ENCODE measurements at places on chromosomes 5 and 9.

DNA sequence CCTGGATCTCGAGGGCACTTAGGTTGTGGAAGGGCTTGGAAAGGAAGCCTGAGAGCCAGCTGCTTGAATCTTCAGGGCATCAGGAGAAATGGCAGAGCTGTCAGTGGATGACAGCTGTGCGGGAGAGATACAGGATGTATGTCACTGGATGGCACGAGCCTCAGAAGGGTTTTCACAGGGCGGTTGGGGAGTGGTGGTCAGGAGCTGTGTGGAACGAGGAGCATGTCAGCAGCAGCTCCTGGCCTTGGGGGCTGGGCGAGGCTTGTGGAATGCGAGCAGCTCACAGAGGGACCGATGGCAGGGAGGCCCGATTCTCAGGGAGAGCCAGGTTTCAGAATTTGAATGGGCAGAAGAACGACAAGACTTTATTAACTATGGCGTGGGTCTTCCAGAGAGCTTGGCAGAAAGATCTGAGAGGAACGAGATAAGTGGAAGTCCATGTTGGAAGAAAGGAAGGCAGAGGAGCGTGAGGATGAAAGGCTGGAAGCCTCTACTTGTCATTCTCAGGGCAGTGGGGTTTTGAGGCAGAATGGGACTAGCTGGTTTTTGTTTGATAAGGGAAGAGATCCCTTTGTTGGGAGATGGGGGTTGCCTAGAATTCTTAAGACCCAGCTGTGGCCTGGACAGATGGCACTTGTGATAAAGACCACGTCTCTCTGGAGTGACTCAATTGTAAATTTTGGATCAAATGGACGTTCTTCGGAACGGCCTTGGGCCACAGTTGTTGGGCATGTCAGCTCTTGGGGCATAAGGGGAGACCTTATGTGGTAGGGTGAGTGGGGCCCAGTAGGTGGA lies 60.3 kb downstream of the SNX30 start:
- no peak for DNase-seq

DNA sequence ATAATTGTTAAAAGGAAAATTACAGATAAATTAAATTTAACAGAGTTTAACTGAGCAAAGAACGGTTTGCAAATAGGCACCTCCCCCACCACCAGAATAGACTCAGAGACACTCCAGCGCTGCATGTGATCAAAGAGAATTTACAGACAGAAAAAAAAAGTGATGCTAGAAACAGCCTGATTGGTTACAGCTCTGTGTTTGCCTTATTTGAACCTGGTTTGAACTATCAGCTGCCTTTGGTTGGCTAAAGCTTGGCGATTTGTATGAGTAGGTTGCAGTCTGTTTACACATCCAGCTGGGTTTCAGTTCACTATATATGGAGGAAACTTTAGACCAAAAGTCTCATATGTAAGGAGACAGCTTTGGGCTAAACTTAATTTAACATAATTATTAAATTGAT lies 249.1 kb downstream of the ENC1 start:
- DNase-seq: no peak

DNA sequence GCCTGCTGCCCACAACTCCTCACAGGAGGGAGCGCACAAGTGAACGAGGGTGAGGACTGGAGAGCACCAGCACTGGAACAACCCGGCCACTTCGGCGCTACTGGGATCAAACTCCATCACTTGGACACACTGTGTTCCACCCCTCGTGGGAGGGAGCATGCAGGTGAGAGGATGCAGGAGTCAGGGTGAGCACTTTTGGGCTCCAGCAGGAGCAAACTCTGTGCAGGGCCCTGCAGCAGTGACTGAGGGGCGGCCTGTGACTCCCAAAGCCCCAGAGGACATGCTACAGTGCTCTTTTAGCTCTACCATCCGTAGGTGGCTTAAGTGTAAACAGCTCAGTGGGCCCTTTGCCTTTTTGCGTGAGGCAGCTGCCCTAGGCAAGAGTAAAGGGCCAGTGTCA lies 4.4 kb upstream of the MOCS2 start:
- no peak for DNase-seq

DNA sequence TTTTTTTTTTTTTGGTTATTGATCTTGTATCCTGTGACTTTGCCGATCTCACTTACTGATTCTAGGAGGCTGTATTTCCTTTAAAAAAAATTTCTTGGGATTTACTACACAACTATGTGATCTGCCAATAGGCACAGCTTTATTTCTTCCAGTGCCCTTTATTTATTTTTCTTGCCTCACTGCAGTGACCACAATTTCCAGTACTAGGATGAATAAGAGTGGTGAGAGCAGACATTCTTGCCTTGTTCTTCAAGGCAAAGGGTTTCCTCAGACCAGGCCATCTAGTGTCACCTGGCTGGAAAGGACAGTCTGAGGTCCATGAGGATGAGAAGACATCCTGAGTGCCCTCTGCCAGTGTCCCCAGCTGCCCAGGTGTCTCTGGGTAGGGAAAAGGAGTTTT lies 265.4 kb downstream of the SPOCK1 start:
- DNase-seq: no peak

DNA sequence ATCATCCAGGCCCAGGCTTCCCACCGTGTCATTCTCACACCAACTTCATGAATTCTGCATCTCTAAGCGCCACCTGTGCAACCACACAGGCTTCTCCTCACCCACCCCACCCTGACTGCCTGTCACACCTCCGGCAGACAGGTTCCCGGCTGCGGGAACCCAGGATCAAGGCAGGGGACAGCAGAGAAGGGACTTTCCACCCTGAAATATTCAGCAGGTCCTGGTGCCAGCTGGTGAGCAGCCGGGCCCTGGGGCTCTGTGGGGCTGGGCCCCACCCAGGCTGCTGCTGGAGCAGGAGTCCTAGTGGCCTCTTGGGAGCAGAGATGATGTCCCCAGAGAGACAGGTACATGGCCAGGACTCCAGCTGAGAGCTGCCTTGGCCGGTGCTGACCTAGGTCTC lies 12.7 kb downstream of the ANXA6 start:
- DNase-seq: no peak

DNA sequence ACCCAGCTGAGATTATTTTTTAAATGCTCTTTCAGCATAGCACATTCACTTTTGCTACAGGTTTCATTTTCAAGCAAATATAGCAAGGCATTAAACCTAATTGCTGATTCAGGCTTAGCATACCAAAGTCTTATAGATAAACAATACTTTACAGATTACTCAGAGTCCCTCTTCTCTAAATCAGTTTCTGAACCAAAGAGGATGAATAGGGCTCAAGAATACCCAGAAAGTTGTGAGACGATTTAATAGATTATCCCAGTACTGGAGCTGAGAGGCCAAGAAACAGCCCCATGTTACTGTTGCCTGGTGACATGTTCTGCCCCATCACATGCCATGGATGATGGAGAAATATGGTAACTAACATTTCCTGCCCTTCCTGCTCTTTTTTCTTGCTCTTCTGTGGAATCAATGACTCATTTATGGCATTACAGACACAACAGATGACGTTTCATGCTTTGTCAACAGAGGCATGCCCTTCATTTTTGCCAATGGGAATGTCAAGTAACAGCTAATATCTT lies 18.1 kb upstream of the SSBP2 start:
- peak; percentile 22 for DNase-seq

GRCh38 chr9:126614088-126614454 lies 343 bp downstream of the LMX1B start:
- no peak for DNase-seq

GRCh38 chr9:131666774-131667173 lies 73.1 kb downstream of the RAPGEF1 start:
- DNase-seq: no peak

GRCh38 chr9:93061791-93062763 lies 3.6 kb downstream of the SUSD3 start:
- no peak for DNase-seq

DNA sequence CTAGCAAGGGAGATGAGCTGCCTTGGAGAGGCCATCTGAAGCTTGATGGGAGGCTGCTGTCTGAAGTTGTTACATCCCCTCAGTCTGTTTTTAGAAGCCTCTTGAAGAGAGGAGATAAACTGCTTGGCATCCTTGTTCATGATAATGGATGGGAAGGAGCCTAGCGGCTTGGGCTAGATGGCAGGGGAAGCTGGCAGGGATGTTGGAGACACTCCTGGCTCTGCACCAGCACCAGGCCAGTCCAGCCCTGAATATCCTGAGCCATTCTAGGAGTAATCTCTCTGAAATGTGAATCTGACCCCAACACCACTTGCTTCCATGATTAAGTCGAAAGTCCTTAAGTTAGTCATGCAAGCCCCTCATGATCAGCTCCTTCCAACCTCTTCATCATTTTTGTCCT lies 310.5 kb downstream of the NSG2 start:
- DNase-seq: no peak

DNA sequence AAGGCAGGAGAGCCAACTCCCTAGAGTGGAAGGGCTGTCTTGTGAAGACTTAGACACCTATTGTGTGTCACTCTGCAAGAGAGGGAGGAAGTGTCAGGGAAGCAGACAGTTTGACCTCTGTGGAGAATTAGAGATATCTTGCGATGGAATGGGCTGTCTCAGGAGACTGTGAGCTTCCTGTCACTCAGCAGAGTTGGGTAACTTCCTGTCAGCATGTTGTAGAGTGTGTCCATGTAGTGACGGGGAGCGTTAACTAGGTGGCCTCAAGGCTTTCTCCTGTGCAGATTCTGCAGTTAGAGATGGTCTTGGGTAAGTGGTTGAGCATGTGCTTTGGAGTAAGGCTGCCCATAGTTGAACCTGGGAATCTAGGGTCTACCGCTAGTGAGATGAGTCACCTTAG lies 136.5 kb downstream of the KIF4B start:
- no peak for DNase-seq

DNA sequence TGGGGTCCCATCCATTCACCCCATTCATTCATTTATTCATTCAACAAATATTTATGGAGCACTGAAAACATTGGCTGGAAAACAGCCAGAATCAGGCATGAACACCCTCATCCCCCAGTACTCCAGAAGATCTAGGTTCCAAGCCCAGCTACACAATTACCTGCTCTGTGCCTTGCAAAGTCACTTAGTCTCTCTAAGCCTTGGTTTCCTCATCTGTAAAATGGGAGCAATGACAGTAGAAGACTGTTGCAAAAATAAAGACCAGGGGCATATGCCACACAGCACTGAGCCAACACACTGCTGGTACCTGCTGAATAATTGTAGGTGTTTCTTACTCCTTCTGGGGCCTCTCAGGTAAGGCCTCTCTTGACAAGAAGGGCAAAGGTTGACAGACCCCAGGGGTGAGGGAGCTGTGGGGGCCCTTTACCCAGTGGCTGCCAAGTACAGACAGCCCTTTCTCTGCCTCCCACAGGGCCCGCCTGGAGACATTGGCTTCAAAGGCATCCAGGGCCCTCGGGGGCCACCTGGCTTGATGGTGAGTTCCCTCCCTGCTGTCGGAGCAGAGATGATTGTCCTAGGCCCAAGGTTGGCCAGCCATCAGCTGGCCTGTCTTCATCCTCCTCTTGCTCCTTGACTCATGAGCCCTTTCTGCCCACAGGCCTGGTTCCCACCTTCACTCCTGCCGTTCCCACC lies 22.6 kb upstream of the ORM1 start:
- no peak for DNase-seq

Data from D721Med (cell line).